ENCODE measurements at places on chromosomes 11 and 22. TPM values are rescaled to one million over a fixed set of nuclear protein-coding genes. Genes with fewer than 3 reads are reported as not detected.
A peak's percentile ranks its signal among the peaks of the same experiment; 100 is the strongest.

CASP12 gene
- not detected for total RNA-seq

DNA sequence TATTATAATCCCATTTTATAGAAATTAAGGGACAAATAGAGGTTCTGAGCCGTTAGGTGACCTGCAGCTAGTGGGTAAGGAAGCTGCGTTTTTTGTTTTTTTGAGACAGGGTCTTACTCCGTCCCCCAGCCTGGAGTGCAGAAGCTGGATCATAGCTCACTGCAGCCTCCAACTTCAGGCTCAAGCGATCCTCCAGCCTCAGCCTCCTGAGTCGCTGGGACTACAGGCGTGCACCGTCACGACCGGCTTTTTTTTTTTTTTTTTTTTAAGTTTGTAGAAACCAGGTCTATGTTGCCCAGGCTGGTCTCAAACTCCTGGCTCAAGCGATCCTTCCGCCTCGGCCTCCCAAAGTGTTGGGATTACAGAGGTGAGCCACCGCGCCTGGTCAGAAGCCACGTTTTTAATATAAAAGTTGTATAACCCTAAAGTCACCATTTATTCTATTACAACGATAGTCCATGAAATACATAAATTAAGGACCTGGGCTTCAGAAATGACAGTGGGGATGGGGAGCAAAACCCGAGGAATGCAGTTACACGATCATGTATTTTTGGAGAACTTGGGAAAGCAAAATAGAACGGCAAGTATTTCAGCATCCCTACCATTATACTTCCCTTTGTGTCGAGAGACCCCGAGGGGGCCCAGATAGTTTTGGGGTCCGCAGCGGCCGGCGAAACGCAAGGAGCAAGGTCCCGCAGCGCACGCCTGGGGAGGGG, 638 bp downstream of the SAAL1 start:
- ATAC-seq = no peak

- ATAC-seq = no peak
Observed at GRCh38 chr22:30816413-30816812, 121.7 kb downstream of the OSBP2 start.

GRCh38 chr11:44380009-44380313, 70.0 kb upstream of the ALX4 start:
- no peak for ATAC-seq

- no peak for ATAC-seq
Observed at GRCh38 chr11:18498039-18498438, 28.7 kb downstream of the TSG101 start.

- no peak for ATAC-seq
Observed at GRCh38 chr11:85951049-85951405, 95.8 kb downstream of the CCDC83 start.

GRCh38 chr11:128559496-128560103, 27.8 kb downstream of the ETS1 start:
- ATAC-seq = peak; percentile 68

UBXN1 gene
- 93.4 TPM for total RNA-seq

GRCh38 chr11:11344045-11344444, 9.0 kb downstream of the CSNK2A3 start:
- ATAC-seq = peak; percentile 35

DNA sequence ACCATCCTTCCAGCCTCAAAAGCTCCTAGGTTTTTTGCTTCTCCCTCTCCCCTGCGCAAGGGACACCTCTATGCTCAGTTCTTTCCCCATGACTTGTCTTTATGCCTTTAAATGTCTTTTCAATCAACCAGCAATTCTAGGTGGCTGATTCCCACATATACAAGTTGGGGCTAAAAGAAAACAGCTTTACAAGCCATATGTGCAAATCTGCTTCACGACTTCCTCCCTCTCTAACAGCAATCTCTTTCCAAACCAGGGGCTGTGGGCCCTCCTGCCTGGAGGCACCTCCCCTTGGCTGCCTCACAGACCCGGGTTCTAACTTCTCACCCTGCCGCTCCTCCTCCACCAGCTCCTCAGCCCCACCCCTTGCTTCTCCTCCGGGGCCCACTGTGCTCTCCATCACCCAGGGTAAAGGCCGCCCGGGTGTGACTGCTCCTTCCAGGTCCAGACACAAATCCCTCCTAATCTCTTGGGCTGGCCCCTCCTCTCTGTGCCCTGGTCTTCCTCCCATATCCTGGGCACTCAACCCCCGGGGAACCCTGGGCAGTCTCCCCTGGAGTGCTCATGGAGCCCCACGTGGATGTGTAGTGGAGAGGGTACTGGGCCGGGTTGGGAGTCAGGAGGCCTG, 14.1 kb downstream of the TMPRSS13 start:
- no peak for ATAC-seq

- ATAC-seq = peak; percentile 25
Observed at GRCh38 chr11:46554213-46555147, 39.3 kb downstream of the AMBRA1 start.

C11orf87 gene
- not detected for total RNA-seq

FUT4 gene
- 5.4 TPM for total RNA-seq

PATE2 gene
- total RNA-seq = not detected

GRCh38 chr22:26621663-26622062, at the start of gene CRYBA4:
TSS of gene CRYBA4 (plus strand) at chr22:26621963. CDS start at chr22:26622597, 634 bp downstream.
- ATAC-seq = no peak

- no peak for ATAC-seq
Observed at GRCh38 chr11:110294509-110294908, 1.9 kb downstream of the RDX start.

- ATAC-seq = no peak
Observed at GRCh38 chr11:31865606-31866300, 54.6 kb upstream of the PAX6 start.

CNGA4 gene
- total RNA-seq = not detected

APOA4 gene
- total RNA-seq = not detected

PYGM gene
- total RNA-seq = 4.7 TPM

DNA sequence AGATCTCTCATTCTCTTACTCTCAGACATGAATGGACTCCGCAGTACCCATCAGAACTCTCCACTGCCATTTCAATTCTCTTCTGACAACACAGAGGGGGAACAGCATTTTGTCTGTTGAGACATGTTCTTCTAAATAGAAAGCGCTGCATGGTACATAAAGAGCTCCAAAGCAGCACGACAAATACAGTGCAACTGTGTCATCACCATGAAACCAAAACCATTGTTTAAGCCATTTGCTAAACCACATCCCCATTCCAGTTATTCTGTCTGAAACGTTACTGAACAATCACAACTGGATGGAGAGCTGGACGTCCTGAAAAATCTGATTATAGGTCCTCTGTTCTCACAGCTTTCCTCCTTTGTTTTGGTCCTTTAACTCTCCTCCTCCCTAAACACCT, 17.9 kb upstream of the TENM4 start:
- ATAC-seq = no peak

PGR gene
- not detected for total RNA-seq

OR4A16 gene
- not detected for total RNA-seq

- no peak for ATAC-seq
Observed at GRCh38 chr22:24567668-24568067, 11.9 kb downstream of the SNRPD3 start.

DNA sequence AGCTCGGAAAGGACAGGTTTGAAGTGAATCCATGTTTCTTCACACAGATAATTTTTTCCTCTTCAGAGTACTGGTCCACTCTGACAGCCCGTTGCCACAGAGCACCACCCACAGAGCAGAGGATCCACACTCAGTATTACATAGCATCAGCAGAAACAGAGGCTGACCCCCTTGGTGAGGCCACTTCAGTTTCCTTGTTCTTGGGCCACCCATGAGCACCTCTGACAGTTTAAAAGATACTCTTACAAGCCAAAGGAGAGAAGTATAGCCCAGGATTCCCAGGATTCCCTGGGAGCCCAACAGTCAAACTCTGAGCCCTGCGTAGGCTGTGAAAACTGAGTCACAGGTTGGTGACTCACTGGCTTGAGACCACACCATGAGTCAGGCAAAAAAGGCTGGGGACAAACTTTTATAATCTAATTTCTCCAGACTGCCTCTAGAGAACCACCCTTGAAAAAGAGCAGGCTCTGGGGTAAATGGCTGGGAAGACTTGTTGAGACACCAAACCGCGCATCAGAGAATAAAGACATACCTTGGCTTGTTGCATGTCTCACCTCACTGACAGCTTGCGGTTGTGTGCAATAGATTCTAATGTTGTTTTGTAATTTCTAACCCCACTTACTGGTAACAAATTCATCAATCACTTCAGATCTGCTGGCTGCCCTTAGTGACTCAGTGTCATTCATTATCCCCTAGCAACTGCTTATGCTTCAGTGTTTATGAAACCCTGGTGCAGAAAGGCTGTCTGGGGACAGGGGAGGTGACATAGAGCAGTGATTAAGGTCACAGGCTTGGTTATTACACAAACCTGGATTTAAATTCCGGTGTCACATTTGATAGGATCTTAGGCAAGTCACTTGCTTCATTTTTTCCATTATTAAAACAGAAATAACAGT, 56.9 kb upstream of the PRSS23 start:
- peak; percentile 85 for ATAC-seq

- ATAC-seq = no peak
Observed at GRCh38 chr22:19069451-19069850, 52.8 kb downstream of the DGCR2 start.

DNA sequence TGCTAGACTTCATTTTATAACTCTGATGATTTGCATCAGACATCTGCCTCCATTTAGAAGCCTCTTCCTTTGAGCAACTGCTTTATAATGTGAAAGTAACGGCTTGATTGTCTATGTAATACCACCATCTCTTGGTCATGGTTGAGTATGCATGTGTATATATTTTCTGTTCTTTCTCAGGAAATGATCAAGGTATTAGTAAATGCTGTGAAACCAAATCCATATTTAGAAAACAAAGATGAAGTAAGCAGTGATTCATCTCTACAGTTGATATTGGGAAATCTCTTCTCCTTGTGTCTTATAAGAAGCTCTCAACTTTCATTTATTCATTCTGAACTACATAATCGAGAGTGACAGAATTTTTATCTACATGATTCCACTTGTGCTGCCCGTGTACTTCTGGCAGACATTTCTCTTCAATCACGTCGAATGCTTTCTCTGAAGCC, 104.6 kb upstream of the ANO3 start:
- ATAC-seq = no peak

FBXO7 gene
- total RNA-seq = 79.8 TPM

CALCA gene
- total RNA-seq = not detected
